ENCODE measurements at places on chromosomes 1 and 21.

DNA sequence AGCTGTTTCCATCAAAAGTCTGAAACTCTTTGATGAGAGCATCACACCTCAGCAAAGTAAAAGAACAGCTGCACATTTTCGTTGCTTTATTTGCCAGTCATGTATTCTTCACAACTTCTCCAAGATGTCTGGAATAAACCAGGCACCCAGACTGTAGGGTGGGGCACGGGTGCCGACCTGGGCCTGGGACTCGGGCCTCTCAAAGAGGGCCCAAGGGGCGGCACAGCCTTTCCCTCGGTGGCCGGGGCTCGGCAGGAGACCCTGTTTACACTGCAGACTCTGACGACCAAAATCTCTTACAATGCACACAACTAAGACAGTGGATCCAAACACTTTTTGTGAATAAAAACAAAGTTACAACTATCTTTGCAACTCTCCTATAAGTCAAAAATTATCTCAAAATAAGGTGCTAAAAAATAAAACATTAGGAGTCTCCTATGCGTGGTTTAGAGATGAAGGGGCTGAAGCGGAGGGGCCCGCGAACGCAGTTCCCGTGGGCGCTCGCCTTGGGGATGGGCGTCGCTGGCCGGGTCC, 696 bp downstream of the LSS start:
- DNase-seq: no peak

DNA sequence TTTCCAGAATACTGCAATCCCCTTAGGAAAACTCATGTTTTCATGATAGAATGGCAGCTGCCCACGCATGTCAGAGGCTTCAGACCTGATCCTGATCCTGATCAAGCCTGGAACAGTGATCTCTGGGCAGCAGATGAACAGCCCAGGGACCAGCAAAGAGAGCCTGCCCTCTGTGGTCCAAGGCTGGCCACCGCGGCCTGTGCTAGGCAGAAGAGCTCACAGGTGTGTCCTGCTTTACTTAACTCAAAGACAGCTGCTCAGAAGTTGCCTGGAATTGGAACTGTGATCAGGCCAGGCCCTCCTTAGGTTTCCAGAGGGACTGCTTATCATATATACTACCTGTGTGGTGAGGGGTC, 21.2 kb upstream of the BCAR3 start:
- no peak for DNase-seq

- no peak for DNase-seq
These were observed 39.5 kb upstream of the TNFRSF1B start for GRCh38 chr1:12127206-12127810.

- DNase-seq: no peak
These were observed 3.8 kb upstream of the GOLT1A start for GRCh38 chr1:204217648-204218000.

GRCh38 chr1:170555370-170555769, 23.4 kb downstream of the GORAB start:
- DNase-seq: no peak

All from NCI-H1436 treated with DMSO at 0.1 percent for 48 hours (cell line).